ENCODE measurements at places on chromosomes 3 and 15.

- no peak for DNase-seq
Measured at GRCh38 chr3:30440147-30440604, 166.2 kb upstream of the TGFBR2 start.

DNA sequence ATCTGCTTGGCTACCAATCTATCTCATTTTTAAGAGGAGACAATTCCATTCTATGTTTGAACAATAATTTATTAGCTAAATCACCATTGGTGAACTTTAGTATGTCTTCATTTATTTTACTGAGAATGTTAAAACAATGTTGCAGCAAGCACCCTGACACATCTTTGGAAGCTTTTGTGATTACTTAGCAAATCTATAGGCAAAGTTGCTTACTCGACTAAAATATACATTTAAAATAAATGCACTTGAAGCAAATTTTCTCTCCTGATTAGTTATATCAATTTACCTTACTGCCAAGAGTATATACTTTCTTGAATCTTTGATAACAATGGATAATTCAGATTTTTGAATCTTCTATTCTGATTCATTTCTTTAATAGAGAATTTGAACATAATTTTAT is 29.8 kb upstream of the PLSCR1 start:
- DNase-seq: no peak

DNA sequence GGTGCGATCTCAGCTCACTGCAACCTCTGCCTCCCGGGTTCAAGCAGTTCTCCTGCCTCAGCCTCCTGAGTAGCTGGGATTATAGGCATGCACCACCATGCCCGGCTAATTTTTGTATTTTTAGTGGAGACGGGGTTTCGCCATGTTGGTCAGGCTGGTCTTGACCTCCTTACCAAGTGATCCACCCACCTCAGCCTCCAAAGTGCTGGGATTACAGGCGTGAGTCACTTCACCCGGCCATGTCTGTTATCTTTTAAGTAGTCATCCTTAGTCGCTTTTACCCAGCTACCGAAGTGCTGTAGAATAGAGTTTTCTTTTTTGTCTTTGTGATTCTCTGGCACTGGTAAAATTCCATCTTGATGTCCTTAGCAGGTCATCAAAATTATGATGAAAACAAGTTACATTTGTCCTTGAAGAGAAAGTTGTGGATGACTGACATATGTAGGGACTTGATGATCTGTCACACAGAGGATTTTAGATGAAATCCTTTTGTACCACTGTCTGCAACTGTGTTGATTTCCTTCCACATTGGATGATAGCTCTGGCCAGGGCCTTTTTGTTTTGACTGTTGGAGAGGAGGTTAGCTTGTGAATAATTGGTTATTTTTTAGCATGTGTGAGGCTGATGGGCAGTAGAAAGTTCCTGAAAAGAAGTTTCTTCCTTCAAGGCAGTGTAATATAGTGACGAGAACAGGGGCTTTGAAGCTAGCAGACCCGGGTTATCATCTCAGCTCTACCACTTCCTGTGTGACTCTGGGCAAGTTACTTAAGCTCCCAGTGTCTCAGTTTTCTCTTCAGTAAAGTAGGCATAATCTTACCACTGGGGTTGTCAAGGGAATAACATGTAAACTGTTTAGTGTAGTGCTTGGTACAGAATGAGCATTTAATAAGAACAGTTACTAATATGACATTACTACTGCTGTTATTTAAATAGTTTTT is 18.8 kb downstream of the ATG7 start:
- no peak for DNase-seq

DNA sequence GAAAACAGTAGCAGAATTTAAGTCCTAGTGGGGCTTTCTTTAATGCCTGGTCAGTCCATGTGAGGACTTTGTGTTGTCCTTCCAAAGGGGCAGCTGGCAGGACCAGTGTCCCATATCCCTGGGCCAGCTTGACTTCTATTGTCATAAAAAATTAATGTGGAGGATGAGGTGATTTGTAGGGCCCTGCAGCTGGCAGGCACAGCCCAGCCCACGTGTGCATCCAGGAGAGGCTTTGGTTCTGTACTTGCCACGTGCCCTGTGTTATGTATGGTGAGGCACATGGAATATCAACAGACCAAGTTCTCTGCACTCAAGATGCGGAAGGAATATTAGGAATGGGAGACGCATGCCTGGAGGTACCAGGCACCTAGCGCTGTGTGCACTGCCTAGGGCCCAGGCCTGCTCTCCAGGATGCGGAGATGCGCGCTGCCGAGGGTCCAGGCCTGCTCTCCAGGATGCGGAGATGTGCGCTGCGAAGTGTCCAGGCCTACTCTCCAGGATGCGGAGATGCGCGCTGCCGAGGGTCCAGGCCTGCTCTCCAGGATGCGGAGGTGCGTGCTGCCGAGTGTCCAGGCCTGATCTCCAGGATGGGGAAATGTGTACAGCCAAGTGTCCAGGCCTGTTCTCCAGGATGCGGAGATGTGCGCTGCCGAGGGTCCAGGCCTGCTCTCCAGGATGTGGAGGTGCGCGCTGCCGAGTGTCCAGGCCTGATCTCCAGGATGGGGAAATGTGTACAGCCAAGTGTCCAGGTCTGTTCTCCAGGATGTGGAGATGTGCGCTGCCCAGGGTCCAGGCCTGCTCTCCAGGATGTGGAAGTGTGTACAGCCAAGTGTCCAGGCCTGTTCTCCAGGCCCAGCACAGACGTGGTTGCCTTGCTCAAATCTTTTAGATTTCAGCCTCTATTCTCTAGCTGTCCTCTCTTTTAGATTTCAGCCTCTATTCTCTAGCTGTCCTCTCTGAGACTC is 183.3 kb upstream of the ROPN1 start:
- DNase-seq: no peak

- no peak for DNase-seq
Measured at GRCh38 chr3:119219069-119219468, 21.6 kb downstream of the B4GALT4 start.

DNA sequence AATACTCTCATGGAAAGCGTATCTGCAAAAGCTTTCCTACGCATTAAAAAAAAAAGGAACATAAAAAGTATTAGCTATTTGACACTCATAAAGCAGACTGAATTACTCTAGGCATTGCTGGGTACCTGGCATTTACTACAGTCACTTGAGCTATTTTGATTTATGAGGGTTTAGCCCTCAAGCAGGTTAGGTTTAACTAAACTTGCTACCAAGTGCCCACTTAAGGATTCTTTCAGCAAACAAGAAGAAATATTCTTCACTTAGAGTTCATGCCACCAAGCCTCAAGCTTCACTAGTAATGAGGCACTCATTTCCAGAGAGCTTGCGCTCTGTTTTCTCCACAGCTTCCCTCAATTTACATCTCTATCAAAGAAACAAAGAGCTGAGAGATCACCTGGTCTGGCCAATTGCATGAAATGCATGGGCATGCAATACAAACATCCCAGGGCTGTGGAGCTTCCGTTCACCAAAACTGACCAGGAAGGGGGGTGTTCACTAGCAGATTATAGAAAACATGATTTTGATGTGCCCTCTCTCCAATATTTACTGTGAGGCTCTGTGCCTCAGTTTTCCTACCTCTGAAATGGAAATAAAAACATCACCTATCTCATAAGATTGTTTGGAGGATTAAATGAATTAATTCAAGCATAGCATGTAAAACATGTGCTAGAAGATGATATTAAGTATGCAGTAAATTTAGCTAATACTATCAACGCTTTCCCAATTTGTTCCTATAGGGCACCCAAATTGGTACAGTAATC is 217.3 kb downstream of the RORA start:
- DNase-seq: no peak
